ENCODE measurements at places on chromosomes 16 and 17. TPM values are rescaled to one million over a fixed set of nuclear protein-coding genes. Genes with fewer than 3 reads are reported as not detected.

Gene NPB
- total RNA-seq = not detected

GRCh38 chr16:85249418-85250146, 137.3 kb upstream of the CIBAR2 start:
- DNase-seq = no peak

Gene GPR142
- not detected for total RNA-seq

Gene CCL14
- total RNA-seq = 24.7 TPM

GRCh38 chr17:19412510-19412909, 1.5 kb downstream of the RNF112 start:
- DNase-seq = no peak
